Esophagus mucosa (tissue), 1 donor: ENCODE measurements at places on chromosomes 13 and 19.

DNA sequence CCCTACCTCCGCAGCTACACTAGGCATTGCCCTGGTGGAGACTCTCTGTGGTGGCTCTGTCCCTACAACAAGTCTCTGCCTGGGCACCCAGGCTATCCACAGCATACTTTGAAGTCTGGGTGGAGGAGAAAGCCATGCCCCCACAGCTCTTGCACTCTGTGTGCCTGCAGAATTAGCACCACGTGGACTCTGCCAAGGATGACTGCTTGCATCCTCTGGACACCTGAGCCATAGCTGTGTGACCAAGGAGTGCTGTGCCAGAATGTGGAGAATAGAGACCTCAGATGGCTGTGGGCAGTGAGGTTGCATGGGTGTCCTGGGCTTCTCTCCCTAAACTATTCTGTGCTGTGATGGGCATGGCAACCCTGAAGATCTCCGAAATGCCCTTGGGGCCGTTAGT, 21.2 kb upstream of the MCF2L start:
- no peak for ATAC-seq

DNA sequence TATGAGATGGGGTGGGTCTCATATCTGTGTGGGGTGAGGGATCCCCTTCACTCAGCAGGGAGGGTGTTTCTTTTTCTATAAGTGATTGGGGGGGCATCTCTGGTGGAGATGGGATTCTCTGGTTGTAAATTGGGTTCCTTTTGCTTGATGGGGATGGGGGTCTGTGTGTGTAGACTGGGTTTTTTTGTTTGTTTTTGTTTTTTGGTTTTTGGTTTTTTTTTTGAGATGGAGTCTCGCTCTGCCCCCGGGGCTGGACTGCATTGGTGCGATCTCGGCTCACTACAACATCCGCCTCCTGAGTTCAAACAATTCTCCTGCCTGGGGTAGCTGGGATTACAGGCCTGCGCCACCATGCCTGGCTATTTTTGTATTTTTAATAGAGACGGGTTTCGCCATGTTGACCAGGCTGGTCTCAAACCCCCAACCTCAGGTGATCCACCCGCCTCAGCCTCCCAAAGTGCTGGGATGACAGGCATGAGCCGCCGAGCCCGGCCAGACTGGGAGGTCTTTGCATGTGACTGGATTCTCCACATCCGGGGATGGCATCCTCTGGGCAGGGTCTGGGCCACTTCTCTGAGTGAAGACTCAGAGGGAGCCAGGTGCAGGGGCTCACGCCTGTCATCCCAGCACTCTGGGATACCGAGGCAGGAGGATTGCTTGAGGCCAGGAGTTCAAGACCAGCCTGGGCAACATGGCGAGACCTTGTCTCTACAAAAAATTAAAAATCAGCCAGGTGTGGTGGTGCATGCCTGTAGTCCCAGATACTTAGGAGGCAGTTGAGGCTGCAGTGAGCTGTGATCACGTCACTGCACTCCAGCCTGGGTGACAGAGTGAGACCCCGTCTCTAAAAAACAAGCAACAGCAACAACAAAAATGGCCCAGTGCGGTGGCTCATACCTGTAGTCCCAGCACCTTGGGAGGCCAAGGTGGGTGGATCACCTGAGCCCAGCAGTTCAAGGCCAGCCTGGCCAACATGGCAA, 799 bp downstream of the MYBPC2 start:
- ATAC-seq, result no peak

GRCh38 chr19:51714848-51715247, 8.9 kb downstream of the HAS1 start:
- peak; percentile 35 for ATAC-seq

GRCh38 chr13:24027494-24027893, 130.2 kb upstream of the C1QTNF9B start:
- no peak for ATAC-seq

DNA sequence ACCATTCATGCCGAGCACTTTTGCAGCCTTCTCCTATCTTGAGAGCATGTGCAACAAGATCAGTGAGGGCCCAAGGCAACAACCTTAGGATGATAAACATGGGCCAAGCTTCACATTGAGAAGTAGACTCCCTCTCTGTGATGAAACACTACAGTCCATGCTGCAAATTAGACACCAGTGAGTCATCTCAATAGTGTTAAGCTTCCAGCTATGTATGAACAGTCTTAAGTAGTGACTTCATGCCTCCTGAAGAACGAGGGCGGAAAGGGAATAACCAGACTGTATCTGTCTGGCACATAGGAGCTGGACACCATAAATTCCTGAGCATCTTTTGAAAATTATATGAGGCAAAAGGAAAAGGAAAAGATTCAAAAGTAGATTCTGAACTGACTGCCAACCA, 309.9 kb upstream of the SLITRK1 start:
- ATAC-seq, result peak; percentile 82

- ATAC-seq, result no peak
Observed at GRCh38 chr19:57263244-57263741, 17.0 kb upstream of the ZNF460 start.

DNA sequence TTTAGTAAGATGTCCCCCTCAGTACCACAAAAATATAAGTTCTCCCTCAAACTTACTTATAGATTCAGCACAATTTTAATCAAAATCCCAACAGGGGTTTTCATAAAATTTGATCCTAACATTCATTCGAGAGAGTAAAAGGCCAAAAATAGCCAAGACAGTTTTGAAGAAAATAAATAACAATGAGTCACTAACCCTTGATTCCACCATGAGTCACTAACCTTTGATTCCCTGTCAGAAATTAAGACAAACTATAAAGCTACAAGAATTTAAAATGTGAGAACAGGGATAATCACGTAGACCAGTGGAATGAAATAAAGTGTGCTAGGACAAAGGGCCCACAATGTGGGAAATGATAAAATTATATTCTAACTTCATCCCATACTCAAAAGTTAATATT, 320.3 kb downstream of the SUCLA2 start:
- ATAC-seq, result no peak

DNA sequence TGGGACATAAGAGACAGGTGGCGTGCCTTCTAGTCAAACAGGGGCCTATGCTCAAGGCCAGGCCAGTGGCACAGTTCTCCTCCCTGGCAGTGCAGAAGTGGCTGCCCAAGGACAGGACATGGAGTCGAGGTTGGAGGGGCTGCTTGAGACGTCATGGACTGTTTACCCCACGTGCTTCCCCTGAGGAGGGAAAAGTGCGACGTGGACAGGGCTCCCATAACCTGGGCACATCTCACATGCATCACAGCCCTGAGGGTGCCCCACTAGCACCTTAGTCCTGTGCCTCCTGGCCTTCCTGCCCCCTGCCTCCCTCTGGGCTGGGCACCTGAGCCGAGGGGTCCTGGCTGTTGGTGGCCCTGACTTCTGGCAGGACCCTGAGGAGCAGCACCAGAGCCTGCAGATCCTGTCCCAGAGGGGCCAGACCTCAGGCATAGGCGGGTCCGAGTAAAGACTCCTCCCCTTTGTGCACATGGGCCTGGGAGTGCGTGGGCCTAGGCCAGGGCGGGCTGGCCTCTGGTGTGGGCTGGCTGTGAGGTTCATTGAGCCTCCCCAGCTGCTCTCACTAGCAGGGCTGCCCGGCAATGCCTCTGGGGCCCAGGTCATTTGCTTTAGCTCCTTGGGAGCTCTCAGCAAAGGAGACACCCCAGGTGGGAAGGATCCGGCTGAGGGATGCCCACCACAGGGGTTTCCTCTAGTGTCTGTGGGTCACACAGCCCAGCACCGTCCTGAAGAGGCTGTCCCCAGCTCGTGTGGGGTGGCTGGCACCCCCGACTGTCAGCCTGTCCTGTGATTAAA, 65.7 kb downstream of the CEBPG start:
- ATAC-seq, result no peak

DNA sequence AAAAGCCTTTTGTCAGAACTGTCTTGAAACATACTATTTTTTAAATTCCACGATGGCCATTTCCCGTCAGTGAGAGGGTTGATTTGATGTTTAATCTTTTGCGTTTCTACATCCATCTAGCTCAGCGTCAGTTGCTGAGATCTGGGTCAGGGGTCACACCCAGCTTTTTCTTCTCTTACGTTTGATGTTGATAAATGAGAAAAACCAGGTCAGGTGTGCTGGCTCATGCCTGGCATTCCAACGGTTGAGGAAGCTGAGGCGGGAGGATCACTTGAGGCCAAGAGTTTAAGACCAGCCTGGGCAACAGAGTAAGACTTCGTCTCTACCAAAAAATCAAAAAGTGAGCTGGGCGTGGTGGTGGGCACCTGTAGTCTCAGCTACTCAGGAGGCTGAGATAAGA, 168.9 kb downstream of the PTPRS start:
- ATAC-seq, result no peak

- ATAC-seq, result no peak
Observed at GRCh38 chr19:28691683-28692082, 521.3 kb downstream of the UQCRFS1 start.

DNA sequence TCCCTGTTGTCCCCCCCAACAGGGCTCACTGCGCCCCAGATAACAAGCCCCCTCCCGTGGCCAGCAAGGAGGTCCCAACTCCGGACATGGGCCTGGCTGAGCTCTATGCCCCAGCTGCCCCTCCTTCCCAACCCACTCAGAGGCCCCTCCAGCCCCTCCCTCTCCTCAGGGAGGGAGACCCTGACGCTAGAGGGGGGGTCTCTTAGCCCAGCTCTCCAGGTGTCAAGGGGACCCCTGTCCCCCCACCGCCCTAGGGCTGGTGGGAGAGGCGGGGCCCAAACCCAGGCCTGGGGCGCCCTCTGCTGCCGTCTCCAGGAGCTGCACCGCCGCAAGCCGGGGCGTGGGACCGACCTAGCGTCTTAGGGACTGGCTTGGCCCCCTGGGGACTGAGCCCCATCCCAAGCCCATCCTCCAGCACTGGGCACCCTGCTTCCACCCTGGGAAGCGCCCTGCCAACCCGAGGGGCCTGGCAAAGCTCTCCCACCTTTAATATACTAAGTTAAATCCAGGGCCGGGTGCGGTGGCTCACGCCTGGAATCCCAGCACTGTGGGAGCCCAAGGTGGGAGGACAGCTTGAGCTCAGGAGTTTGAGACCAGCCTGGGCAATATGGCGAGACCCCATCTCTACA, 1.4 kb downstream of the GRIN3B start:
- ATAC-seq, result peak; percentile 51

DNA sequence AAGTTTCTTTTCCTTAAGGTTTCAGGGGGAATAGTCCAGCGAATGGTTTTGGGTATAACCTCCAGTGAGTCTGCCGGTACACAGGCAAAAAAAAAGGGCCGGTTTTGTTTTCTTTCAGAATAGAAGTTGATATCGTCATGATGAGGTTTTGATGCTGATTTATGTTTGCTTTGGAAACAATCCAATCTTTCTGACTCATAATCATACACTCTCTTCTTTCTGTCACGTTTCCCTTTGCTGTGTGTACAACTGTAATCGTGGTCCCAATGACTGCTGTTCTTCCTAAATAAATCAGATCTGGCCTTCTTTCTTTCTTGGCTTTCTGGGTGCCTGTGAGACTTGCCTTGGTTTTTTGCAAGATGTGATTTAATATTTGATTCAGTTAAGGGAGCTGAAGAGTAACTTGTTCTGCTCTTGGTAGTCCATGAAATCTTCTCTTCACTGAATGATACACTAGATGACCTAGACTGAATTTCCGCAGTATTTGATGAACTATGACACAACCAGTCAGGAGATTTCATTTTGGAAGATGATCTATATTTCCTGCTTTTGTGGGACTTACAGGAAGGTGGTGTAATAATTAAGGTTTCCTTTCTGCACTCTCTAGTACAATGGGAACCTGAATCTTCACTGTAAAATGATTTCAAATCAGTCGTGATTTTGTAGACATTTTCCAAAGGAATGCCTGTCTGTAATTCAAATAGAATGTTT, 34.9 kb upstream of the METTL21C start:
- ATAC-seq, result peak; percentile 62

DNA sequence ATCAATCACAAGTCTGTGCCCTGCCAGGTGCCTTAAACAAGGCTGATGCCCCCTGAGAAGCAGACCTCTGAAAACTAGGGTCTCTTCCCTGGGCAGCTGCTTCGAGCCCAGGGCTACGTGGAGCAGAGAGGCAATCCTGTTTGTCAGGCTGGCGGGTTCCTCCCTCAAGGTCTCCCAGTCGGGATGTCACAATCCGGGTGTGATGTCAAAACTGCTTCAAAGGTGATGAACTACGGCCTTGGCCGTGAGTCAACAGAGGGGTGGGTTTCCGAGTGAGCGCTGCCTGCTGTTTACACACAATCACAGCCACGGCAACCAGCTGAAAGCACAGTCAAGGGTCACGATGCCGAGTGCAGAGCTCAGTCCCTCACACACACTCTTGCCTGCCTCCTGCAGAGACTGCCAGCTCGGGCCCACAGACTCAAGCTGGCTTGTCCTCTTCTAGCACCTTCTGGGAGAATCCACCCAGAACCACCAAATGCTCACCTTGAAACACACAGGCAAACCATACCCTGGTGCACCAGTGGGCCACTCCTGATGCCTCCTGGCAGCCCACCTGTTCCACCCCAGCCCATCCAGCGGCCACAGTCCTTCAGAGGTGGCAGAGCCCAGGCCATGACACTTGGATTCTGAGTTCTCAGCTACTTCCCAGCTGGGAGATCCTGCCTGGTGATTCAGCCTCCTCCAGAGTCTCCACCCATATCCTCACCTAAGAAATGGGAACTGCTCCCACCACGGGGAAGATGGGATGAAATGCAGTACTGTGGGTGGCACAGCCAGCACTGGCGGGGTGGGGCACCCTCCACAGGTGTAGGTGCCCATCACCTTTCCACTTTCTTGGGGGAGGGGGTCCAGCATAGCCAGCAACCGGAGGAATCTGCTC, 6.8 kb downstream of the ELL start:
- peak; percentile 63 for ATAC-seq

GRCh38 chr19:31880283-31880682, 465.1 kb upstream of the ZNF507 start:
- ATAC-seq, result no peak

- no peak for ATAC-seq
Observed at GRCh38 chr19:2266183-2266993, 10.2 kb upstream of the JSRP1 start.

DNA sequence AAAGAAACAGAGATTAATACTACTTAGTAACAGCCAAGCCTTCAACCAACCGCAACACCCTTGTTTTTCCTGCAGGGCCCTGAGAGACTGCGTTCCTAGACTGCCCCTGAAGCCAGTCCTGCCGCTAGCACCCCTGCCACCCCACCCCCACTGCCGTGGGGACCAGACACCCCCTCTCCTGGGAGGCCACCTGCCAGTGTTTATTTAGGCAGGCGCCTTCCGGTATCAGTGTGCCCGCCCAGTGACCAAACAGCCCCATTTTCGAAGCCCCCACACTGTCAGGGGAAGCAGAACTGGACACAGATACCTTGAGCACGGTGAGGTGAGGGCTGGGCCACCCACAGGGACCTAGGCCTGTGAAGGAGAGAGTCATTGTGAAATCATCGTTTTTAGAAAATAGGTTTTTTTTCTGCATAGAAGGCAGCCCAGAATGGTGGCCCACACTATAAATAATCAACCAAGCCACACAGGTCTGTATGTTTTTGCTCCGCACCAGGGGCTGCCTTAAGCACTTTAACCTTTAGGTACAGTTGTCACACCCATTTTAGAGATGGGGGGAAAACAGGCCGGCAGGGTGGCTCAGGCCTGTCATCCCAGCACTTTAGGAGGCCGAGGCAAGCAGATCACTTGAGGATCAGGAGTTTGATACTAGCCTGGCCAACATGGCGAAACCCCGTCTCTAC, 3.5 kb upstream of the TLE5 start:
- ATAC-seq, result no peak

GRCh38 chr19:4803736-4804695, 12.5 kb downstream of the FEM1A start:
- peak; percentile 9 for ATAC-seq

GRCh38 chr19:54418030-54418929, 3.0 kb downstream of the TTYH1 start:
- no peak for ATAC-seq

- peak; percentile 37 for ATAC-seq
Observed at GRCh38 chr19:11814700-11815035, 595 bp downstream of the ZNF440 start.

- no peak for ATAC-seq
Observed at GRCh38 chr19:35644987-35645679, 3.0 kb upstream of the COX6B1 start.
